ENCODE measurements at places on chromosomes 6 and 20.
A peak's percentile ranks its signal among the peaks of the same experiment; 100 is the strongest.

GRCh38 chr6:114564302-114564933 lies 221.6 kb upstream of the HS3ST5 start:
- no peak for DNase-seq

GRCh38 chr20:48292806-48293205 lies 507.5 kb upstream of the SULF2 start:
- DNase-seq = no peak

GRCh38 chr6:39965751-39966150 lies 31.5 kb upstream of the MOCS1 start:
- no peak for DNase-seq

GRCh38 chr6:132764370-132764769 lies 6.7 kb upstream of the VNN2 start:
- DNase-seq = peak; percentile 14

DNA sequence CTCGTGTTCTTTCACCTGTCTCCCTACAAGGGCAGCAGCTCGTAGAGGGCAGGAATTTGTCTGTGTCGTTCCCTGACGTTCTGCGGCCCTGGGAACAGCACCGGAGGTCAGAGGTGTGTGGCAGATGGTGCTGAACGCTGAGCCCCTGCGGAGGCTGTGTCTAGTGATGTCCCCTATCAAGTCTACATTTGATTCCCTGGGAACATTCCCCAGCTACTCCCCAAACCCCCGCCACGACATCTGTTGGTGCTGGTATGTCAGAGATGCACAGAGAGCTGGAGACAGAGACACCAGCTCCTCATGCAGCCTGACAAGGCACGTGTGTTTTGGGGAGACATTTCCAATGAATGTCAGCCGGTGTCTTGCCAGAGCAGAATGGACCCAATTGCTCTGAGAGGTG lies 7.7 kb downstream of the PMEPA1 start:
- DNase-seq = no peak

- peak; percentile 41 for DNase-seq
These were observed 125.6 kb downstream of the MAFB start for GRCh38 chr20:40563296-40563950.

- DNase-seq = no peak
These were observed 57.8 kb downstream of the CARMIL1 start for GRCh38 chr6:25336996-25337395.

DNA sequence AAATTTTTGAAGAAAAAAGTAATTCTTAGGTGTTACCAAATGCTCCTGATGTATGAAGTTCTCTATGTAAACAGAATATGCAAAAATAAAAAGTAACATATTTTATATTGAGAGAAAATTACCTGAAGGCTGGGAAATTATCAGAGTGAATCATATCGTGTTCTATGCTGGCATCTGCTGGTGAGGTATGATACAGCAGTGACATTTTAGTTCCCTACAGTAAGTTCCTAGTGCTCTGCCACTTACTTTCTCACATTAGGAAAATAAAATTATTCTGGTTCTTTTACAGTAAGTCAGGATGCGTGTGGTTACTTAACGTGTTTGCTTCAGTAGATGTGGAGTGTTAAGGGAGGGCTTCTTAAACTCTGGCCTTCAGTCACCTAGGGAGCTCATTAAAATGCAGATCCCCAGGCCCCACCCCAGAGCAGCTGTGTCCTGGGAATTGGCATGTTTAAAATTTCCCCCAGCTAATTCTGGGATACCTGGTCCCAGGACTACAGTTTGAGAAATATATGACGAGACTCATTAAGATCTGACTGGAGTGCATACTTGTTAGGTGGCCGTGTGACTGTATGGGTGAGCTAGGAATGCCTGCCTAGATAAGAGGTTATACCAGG lies 3.2 kb downstream of the ACTR5 start:
- DNase-seq = no peak

DNA sequence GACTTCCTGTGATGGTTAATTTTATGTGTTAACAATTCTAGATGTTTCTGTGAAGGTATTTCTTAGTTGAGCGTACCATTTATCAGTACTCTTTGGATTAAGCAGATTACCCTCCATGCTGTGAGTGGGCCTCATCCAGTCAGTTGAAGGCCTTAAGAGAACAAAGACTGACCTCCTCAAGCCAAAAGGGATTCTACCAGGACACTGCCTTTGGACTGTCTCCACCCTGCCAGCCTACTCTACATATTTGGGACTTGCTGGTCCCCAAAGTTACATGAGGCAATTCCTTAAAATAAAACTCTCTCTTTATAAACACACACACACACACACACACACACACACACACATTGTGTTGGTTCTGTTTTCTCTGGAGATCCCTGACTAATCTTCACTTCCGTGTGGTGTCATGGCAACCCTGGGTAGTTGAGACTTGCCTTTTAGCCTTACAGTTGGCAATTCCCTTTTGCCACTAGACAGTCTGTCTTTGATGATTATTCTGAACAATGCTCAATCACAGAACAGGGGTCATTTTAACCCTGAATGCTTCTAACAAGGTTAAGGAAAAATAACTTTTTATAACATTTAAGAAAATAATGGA lies 32.2 kb downstream of the MRAP2 start:
- DNase-seq = peak; percentile 81

GRCh38 chr20:23939063-23939462 lies 49.5 kb downstream of the GGTLC1 start:
- DNase-seq = no peak

DNA sequence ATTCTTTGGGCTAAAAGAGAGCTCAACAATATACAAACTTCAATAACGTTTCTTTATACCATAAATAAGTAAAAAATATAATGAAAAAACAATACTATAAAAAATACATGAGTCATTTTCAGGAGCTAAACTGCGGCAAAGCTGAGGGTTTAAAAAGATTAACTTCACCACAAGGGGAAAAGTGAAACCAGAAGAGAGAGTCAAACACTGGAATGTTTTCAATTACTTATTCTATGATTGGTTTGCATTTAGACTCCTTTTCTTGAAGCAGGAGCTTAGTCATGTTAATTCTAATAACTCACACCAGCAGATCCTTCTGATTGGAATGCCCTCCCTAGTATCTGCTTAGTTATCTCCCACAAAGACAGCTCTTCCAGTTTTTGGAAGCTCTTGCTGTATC lies 627.3 kb downstream of the UTRN start:
- no peak for DNase-seq

- DNase-seq = no peak
These were observed 9.1 kb downstream of the EBF4 start for GRCh38 chr20:2701671-2702081.

GRCh38 chr6:24755279-24755678 lies 19.5 kb upstream of the GMNN start:
- no peak for DNase-seq

DNA sequence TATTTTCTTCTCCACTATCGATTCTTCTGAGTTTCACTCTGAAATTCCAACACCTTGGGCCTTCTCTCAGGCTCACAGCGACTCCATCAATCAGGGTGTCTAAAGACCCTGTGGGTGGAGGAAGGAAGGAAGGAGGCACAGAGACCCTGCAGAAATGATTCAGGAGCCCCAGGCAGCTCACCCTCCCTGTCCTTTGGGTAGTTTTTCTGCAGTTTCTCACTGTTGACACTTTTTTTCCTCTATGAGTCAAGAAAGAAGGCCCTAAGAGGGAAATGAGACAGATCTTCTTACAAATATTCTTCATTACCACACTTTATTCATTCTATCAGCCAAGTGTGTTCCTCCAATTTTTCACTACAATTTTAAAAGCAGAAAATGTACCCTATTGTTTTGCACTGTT lies 34.2 kb upstream of the TBXT start:
- DNase-seq = no peak

GRCh38 chr6:41428336-41428995 lies 93.1 kb downstream of the NCR2 start:
- no peak for DNase-seq
